H7 (cell line): ENCODE measurements at places on chromosomes 5 and 9. TPM values are rescaled to one million over a fixed set of nuclear protein-coding genes. Genes with fewer than 3 reads are reported as not detected.

SLC34A1 gene
- total RNA-seq = not detected in 2 replicates

ADAMTS6 gene
- 1.3 and 1.5 TPM in 2 replicates for total RNA-seq

SMC2 gene
- total RNA-seq = 15.6 and 21.6 TPM in 2 replicates

S1PR3 gene
- 9.3 and 25.0 TPM in 2 replicates for total RNA-seq

PTGER4 gene
- total RNA-seq = 0.07 and 0.31 TPM in 2 replicates

- DNase-seq = peak; percentile 76
These were observed at the start of the genes BRD8 and KIF20A for GRCh38 chr5:138178516-138179276. TSS of gene BRD8 (minus strand) at chr5:138178630. CDS start at chr5:138178614, 16 bp downstream. TSS of gene KIF20A (plus strand) at chr5:138179112. CDS start at chr5:138179681, 569 bp downstream.

DNA sequence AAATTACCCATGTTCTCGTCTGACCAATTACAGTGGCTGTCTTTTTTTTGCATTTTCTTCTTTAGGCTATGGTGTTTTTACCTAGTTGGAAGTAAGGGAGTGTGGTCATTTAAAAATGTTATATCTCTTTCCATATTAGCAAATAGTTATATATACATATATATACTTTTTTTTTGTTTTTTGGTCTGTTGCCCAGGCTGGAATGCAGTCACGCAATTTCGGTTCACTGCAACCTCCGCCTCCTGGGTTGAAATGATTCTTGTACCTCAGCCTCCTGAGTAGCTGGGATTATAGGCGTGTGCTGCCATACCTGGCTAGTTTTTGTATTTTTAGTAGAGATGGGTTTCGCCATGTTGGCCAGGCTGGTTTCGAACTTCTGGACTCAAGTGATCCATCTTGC is 12.3 kb downstream of the MARCHF6 start:
- no peak for DNase-seq

DNA sequence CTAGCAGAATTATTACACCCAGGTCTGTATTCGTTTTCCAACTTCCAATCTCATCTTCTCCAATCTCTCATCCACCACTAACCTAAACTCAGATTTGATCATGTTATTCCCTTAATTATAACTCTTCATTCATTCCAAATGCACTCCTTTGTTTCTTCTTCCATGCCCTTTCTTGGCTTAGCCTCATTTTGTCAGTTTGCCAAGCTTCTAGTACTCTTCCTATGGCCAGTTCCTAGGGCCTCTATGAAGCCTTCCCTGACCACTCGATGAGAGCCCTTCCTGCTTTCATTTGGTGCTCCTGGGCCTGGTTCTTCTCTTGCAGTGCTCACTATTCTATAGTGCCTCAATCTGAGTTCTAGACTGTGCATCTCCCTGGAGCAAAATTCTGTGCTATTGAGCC is 5.8 kb downstream of the FAM219A start:
- DNase-seq = no peak

- DNase-seq = no peak
These were observed 44.5 kb downstream of the IPO11 start for GRCh38 chr5:62457071-62457470.

DNA sequence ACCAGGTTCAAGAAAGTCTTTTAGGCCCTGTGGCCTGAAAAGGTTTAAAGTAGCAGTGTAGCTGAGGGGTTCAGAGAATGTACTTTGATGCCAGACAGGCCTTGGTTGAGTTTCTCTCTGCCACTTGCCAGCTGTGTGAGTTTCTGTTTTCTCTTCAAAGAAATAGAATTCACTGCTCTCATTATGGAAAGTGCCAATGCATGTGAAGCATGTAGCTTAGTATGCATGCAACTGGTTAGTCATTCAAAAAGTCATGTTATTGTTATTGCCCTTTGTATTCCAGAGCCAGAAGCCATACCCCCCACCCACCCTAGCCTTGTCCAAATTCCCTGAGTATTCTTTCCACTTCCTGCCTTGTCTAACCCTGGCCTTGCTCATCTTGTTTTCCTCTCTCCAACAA is 101.7 kb downstream of the ADRB2 start:
- DNase-seq = no peak

DNA sequence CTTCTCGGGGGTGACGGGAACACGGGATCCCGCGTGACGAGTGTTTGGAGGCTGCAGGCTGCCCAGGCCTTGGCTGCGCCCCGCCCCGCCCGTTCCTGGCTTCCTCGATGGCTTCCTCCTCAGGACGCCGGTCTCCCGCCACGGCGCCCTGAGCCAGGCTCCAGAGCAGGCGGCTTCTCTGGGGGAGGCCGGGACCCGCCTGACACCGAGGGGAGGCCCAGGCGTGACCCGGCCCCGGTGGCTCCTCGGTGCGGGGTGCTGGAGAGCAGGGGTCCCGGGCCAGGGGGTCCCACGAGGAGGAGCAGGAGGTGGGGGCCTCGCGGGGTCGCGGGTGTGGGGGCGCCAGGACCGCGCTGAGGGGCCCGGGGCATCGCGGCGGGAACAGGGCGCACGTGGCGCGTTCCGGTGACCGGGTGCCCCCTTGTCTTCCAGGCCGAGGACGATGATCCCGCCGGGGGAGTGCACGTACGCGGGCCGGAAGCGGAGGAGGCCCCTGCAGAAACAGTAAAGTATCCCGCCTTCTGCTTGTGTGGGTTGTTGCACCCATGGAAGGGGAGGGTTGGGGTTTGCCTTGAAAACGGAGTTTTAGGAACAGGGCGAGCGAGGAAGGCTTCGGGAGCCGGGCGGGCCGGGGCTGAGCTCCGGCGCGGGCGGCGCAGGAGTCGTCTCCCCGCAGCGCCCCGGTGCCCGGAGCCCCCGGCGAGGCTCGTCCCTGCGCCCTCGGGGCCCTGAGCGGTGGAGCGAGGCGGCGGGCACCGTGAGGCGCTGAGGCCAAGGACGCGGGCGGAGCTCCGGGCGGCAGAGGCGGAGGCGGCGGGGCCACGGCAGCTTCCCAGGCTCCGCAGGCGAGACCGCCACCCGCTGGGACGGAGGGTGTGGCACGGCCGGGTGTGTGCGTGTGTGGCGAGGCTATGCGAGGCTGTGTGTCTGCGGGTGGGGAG is 22.2 kb downstream of the AHRR start:
- peak; percentile 86 for DNase-seq

DNA sequence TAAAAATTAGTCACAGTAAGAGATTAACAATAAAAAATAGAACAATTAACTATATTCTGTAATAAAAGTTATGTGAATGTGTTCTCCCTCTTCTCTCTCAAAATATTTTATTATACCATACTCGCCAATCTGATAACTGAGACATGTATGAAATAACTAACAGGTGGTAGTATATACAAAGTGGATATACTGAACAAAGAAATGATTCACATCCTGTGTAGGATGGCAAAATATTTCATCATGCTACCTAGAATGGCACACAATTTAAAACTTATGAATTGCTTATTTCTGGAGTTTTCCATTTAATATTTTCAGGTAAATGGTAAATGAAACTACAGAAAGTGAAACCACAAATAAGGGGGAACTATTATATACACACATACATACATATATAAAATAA is 152.5 kb downstream of the RNF180 start:
- DNase-seq = no peak
